NCI-H1417 (cell line): ENCODE measurements at places on chromosomes 1 and 21.

- DNase-seq, result no peak
Observed at GRCh38 chr1:1442069-1442770, 6.7 kb downstream of the VWA1 start.

DNA sequence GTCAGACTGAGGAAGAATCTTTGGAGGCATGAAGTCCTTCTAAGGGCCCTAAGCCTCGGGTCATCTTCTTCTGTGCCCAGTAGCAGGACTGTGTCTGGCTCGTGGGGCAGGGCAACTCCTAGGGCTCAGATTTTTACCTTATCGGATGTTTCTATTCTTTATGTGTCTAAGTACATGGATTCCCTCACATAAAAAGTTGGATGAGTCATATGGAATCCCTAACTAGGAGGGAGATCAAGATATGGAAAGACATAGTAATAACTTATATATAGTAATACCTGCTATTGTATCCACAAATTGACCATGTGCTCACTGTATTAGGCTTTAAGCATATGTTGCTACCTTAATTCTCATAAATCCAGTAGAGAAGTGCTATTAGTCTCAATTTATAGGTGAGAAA is 364.5 kb upstream of the CAMK1G start:
- no peak for DNase-seq

- no peak for DNase-seq
Observed at GRCh38 chr21:44405948-44406872, 49.1 kb upstream of the LRRC3 start.

DNA sequence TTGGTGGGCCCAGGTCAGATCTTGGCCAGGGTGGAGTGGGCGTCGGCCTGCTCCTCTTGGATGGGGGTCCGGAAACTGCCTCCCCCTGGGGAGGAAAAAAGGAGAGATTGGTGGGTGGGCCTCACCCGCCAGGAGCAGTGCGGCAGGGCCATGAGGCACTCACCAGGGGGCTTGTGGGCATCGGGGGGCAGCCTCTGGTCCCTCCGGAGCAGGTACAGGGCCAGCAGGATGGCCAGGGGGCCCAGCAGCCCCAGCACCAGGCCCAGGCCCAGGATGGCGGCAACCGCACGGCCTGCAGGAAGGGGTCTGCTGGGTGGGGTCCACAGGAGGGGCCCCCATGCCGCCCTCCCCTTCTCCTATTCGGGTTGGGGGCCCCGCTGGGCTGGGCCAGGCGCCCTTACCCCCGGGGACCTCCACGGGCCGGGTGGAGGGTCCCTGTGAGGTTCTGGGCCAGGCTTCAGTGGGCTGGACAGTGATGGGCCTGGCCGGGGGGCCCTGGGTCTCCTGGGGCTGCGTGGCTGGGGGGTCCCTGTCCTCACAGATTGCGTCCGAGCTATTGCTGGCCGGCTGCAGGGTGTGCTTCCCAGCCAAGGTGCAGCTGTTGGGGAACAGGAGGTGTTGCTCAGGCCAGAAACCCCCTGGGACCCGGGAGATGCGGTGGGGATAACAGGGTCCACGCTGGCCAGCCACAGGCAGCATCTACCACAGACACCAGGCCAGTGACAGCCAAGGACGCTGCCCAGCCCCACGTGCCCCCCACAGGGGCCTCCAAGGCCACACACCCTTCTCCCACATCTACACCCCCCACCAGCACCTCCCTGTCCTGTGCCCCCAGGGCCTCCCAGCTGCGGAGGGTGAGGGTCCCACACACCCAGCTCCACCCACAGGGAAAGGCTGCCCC is 2.2 kb downstream of the TNFRSF4 start:
- DNase-seq, result no peak

- no peak for DNase-seq
Observed at GRCh38 chr1:38009088-38009840, 3.3 kb upstream of the UTP11 start.

DNA sequence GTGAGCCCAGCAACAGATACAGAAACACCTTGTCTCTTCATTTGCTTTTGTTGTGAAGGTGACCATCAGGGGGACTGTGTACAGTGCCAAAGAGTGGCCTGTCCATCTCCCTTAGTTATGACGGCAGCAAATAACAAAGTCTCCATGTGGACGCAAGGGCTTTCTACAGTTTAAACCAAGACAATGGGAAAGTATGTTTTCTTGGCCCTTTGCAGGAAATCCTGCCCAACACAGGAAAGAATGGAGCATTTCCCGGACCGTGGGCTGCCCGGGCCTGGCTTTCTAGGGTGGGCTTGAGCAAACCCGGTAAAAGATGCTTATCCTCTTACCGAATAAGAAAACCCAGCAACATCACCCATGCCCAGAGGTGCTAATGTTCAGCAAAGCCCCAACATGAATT is 87.3 kb downstream of the ZBTB18 start:
- DNase-seq, result no peak

DNA sequence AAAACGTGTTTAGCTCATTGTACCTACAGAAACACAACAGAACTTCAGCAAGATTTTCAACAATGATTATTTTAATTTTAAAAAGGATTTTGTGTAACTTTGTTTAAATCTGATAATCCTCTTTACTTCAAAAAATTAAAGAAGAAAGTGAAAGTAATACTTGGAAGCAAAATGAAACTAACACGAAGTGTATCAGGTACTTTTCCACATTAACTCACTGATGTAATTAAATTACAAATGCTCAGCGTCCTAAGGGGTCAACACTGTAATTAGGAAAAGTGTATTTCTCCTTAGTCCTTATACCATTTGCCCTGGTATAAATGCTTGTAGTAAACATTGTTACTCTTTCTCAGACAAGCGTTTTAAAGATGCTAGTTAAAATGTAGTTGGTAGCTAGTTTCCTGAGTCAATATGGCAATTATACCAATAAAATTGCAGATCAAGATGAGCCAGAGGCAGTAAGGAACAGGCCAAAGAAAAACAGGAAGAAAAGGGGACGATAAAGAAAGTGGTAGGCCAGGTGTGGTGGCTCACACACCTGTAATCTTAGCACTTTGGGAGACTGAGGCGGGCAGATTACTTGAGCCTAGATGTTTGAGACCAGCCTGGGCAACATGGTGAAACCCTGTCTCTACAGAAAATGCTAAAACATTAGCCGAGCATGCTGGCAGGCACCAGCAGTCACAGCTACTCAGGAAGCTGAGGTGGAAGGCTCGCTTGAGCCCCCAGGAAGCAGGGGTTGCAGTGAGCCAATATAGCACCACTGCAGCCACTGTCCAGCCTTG is 553.0 kb downstream of the SMYD3 start:
- no peak for DNase-seq

- no peak for DNase-seq
Observed at GRCh38 chr1:231934797-231935196, 308.2 kb downstream of the DISC1 start.

GRCh38 chr1:2259668-2260402 is 31.7 kb downstream of the SKI start:
- DNase-seq, result no peak

DNA sequence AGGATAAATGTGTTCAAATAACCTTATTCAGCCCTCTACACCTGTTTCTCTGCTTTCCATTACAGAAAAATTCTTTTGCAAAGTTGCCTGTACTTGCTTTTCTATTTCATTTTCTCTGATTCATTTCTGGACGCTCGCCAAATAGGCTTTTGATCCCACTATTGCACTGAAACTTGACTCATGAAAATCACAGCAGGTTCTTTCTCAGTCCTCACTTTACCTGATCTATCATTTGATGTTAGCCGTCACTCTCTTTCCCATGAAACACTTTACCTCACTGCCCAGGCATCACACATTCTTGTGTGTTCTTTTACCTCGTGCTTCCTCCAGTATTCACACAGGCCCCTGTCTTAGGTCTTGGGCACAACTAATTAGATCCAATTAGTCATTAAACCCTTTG is 26.2 kb downstream of the HSPA13 start:
- no peak for DNase-seq

DNA sequence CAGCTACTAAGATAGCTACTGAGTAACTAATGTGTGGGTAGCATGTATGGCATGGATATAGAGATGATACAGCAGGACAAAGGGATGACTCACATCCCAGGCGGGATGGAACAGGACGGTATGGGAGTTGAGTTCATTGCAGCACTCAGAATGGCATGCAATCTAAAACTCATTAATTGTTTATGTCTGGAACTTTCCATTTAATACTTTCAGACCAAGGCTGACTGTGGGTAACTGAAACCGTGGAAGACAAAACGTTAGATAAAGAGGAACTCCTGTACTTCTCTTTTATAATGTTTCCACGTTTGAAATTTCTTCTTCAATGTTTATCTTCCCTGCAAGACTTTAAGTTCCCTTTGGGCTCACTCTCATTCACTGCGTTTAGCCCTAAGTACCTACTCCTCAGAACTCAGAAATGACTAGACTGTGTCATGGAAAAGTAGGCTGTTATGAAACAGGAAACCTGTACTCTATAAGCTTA is 151.9 kb downstream of the MAGI3 start:
- no peak for DNase-seq

DNA sequence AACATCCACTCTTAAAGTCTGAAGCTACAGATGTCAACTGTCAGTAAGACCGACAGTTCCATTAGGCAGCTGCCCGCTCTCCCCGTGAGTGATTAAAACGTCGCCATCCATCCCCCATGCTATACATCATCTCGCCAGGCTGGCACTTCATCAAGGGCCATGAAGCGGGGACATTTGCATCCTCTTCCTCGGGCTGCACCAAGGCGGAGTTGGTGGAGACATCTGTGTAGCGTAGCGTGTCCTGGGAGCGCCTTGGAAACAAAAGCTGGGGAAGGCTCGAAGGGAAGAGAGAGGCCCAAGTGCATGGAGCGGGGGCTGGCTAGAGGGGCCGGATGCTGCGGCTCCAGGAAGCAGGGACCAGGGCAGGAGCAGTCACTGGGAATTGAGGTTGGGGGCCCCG is 250.1 kb downstream of the KAZN start:
- DNase-seq, result peak; percentile 4

DNA sequence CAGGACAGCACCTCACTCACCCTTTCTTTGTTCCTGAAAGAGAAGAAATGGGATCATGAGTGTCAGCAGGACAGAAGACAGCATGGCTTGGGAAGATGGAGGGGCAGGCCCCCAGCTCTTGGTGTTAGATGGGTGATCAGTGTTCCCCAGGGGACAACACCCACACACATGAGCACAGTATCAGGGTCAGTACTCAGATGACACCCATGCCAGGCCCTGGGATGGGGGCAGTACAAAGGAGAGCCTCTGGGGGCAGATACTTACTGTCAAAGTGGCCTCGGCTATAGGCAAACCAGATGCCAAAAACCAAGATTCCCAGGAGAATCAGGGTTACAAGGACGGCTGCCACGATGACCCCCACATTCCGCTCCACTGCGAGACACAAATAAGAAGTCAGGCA is 21.6 kb downstream of the F11R start:
- DNase-seq, result no peak

DNA sequence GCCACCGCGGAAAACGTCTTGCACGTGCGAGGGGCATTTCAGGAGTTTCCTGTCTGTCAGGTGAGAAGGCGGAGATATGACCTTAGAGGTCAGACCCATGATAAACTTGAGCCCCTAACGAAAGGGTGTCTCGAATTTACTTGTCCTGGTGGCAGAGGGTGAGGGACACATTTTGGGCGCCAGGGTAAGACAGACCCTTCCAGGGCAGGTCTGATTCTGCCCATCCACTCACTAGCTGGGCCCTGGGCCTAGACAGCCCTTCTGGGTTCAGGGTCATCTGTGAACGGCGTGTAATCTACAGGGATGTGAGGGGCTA is 395 bp upstream of the CSRP1 start:
- no peak for DNase-seq

- peak; percentile 37 for DNase-seq
Observed at GRCh38 chr21:35840197-35840799, 220.0 kb downstream of the SETD4 start.

GRCh38 chr1:42960566-42961311 is 2.1 kb upstream of the SLC2A1 start:
- DNase-seq, result no peak

DNA sequence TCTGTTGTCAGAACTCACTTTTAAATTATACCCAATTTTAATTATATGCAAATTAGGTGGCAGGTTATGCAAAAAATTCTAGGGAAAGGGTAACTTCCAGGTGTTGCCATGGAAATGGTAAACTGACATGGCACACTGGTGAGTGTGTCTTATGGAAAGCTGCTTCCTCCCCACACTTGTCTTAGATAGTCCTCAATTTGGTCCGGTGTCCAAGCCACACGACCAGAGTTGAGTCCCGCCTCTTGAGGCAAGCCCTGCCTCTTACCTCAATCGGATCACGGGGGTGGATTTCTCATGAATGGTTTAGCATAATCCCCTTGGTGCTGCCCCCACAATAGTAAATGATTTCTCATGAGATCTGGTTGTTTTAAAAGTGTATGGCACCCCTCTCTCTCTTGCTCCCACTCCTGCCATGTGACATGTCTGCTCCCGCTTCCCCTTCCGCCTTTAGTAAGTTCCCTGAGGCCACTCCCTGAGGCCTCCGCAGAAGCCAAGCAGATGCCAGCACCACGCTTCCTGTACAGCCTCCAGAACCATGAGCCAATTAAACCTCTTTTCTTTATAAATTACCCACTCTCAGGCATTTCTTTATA is 74.9 kb downstream of the MATN1 start:
- DNase-seq, result no peak

GRCh38 chr1:36154765-36155407 is 1.1 kb upstream of the MAP7D1 start:
- DNase-seq, result peak; percentile 26

GRCh38 chr1:170732252-170732588 is 68.3 kb downstream of the PRRX1 start:
- DNase-seq, result no peak

- DNase-seq, result no peak
Observed at GRCh38 chr1:44489481-44489880, 84.4 kb downstream of the RNF220 start.

- DNase-seq, result no peak
Observed at GRCh38 chr1:31859044-31859443, 43.2 kb upstream of the SPOCD1 start.

- DNase-seq, result no peak
Observed at GRCh38 chr1:65044411-65044810, 78.1 kb upstream of the JAK1 start.

GRCh38 chr1:180948641-180949615 is 36.2 kb downstream of the KIAA1614 start:
- no peak for DNase-seq

GRCh38 chr1:244322791-244323521 is 128.8 kb downstream of the ADSS2 start:
- no peak for DNase-seq

- DNase-seq, result no peak
Observed at GRCh38 chr1:113321771-113322387, 68.4 kb upstream of the MAGI3 start.

GRCh38 chr1:234243521-234244260 is 129.6 kb upstream of the COA6 start:
- no peak for DNase-seq
